ENCODE measurements at places on chromosomes 2 and 18. TPM values are rescaled to one million over a fixed set of nuclear protein-coding genes. Genes with fewer than 3 reads are reported as not detected.

CRYBA2 gene
- total RNA-seq = not detected

CREG2 gene
- total RNA-seq = 2.2 TPM

LYPD6 gene
- 8.9 TPM for total RNA-seq

REG1B gene
- not detected for total RNA-seq

NT5DC4 gene
- total RNA-seq = not detected

HTR2B gene
- total RNA-seq = not detected

FIGN gene
- total RNA-seq = 22.8 TPM

ATG9A gene
- total RNA-seq = 43.6 TPM

POTEI gene
- 0.20 TPM for total RNA-seq

MAT2A gene
- total RNA-seq = 307 TPM

ANKRD62 gene
- total RNA-seq = not detected

FAM161A gene
- 10.2 TPM for total RNA-seq

C18orf54 gene
- 28.8 TPM for total RNA-seq

RAPH1 gene
- 27.4 TPM for total RNA-seq

OSR1 gene
- total RNA-seq = not detected

KIF1A gene
- 281 TPM for total RNA-seq

Measured in H1 (cell line).